CD4-positive, alpha-beta T cell treated with Interferon alpha-2 for 1 hour (primary cell): ENCODE measurements at places on chromosomes 5 and 9.

DNA sequence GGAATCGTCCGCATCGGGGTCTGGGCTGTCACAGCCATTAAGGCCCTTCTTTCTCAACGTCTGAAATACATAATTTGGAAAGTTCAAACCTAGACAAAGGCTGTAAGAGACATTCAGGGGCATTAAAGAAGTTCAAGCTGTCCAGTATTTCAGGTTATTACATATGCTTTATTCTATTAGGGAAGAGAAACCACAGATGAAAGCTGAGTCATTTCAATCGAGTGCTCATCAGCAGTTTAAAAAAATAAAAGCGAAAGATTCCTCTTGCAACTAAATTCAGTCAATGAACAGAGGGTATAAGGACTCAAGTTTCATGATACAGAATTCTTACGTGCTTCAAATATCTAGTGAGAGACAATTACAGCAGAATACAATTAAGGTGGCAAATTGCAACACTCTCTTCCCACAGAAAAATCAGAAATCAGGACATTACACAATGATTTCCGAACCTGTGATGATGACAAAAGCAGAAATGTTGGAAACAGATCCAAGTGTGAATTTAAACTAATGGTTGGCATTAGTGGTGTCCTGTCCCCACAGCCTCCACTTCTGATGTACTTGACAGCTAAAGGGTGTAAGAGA, 121.6 kb downstream of the MEF2C start:
- DNase-seq = no peak

- DNase-seq = no peak
Measured at GRCh38 chr9:107361816-107362215, 78.7 kb downstream of the RAD23B start.

GRCh38 chr9:34380034-34380510, 3.4 kb upstream of the MYORG start:
- DNase-seq = no peak

DNA sequence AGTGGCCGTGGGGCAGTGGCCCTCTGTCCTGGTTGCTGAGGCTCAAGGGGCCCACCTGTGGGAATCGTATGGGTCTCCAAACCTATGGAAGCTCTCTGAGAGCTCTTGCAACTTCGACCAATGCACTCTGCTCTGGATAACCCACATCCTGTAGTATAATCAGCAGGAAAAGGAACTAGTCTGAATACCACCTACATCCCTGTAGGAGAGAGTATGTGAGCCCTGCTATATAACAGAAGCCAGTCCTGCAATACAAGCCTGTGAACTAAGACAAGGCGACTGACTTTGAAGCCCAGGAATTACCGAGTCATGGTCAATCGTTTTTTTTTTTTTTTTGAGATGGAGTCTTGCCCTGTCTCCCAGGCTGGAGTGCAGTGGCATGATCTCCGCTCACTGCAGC, 29.8 kb upstream of the BICD2 start:
- no peak for DNase-seq

- DNase-seq = no peak
Measured at GRCh38 chr9:37818849-37819248, 18.3 kb downstream of the DCAF10 start.

- no peak for DNase-seq
Measured at GRCh38 chr9:98765256-98765655, 31.1 kb downstream of the ANKS6 start.

GRCh38 chr9:13629067-13629466, 349.6 kb upstream of the MPDZ start:
- no peak for DNase-seq

- no peak for DNase-seq
Measured at GRCh38 chr9:113737517-113738271, 138.4 kb upstream of the ZNF618 start.

DNA sequence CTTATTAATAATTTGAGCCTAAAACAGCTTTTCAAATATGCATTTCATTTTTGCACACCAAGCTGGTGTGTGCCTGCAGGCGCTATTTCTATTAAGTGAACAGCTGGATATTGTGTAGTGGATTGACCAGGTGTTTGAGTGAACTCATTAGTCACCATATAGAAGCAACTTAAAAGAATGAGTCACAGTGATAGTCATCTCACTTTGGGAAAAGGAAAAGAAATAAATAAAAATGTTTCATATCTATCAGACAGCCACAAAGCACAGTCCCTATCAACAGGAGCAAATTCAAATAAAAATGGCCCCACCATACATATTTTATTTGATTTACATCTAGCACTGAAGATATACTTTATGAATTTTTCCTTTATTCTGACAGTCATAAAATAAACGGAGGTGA, 456.5 kb upstream of the CDH9 start:
- no peak for DNase-seq

GRCh38 chr5:80097451-80097850, 62.3 kb downstream of the THBS4 start:
- DNase-seq = no peak

- no peak for DNase-seq
Measured at GRCh38 chr9:87667164-87667738, 58.7 kb upstream of the CTSL start.

DNA sequence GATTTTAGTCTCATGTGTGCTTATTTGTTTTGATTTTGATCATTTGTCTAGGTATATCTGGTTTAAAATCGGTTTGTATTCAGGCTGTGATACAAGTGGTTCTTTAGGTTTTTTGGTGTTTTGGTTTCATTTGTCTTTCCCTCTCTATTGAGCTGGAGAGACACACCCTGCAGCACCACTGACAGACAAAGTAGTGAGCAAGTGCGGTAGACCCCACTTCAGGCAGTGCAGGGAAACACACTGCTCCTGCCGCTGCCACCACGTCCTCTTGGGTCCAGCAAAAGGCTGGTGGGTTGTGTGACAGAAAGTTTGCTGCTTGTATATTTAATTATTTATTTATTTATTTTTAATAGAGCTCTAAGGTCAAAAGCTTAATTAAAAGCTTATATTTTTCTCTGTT, 801.0 kb downstream of the NR2F1-AS1 start:
- no peak for DNase-seq

GRCh38 chr5:152061095-152061494, 136.4 kb upstream of the GLRA1 start:
- no peak for DNase-seq

GRCh38 chr5:13503017-13503416, 441.5 kb downstream of the DNAH5 start:
- DNase-seq = no peak

DNA sequence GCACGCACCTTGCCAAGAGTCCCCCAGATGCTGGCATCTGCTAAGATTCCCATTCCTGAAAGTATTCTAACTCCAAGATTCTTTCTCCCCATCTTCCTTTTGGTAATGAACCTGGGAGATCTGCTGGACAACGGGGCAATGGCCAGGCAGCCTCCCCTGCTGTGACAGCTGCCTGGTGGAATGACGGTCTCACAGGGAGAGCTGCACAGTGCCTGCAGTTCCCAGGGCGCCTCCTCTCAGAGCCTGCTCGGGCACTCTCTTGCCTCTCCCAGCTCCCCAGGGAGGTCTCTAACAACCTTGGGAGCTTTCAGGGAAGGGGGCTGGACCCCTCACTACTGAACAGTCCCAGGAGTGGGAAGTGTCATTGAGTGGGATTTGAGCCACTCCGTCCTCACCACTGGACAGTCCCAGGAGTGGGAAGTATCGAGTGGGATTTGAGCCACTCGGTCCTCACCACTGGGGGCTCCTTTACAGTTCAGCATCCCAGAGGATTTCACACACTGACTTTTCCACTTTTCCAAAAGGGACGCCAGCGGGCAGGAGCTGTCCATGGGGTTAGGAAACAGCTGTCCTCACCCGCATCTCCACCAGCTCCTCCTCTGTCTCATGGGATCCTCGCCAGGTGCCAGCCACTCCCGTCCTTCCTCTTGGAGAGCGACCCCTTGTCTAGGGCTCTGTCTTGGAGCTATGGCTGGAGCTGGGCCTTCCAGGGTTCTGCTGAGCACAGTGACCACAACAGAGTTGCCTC, 65.7 kb downstream of the ADAMTS2 start:
- no peak for DNase-seq

DNA sequence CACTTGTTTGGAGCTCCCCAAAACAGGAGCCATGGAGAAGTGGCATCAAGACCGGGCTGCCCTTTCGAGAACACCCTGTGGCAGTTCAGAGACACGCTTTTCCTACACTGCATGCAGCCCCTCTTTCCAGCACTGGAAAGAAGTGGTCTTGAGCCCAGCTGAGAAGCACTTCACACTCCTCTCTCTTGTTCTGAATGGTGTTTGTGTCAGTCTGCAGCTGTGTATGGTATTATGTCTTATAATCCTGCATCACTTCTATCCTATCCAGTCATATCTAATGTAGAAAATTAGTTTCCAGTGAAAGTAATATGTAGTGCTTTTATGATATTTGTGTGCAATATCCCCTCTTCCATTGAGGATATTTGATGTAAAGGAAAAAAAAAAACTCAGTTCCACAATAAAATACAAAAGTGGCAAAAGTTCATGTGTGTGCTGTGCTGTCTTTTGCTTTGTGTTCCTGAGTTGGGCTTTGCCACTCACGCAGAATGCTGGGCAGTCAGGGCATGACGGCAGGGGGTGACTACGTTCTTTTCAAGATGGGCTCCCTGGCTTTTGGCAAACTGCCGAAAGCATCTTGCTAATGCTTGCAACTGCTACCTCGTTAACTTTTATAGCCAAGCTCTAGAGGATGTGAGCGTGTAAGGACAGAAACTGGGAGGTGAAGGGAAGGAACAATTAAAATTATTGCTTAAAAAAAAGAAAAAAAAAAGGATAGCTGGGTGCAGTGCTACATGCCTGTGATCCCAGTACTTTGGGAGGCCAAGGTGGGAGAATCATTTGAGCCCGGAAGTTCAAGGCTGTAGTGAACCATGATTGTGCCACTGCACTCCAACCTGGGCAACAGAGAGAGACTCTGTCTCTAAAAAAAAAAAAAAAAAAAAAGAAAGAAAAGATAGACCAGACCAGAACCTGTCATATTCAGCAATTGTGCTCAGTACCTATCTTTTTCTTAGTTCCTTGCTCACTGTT, 102.2 kb downstream of the MAP1B start:
- DNase-seq = no peak

DNA sequence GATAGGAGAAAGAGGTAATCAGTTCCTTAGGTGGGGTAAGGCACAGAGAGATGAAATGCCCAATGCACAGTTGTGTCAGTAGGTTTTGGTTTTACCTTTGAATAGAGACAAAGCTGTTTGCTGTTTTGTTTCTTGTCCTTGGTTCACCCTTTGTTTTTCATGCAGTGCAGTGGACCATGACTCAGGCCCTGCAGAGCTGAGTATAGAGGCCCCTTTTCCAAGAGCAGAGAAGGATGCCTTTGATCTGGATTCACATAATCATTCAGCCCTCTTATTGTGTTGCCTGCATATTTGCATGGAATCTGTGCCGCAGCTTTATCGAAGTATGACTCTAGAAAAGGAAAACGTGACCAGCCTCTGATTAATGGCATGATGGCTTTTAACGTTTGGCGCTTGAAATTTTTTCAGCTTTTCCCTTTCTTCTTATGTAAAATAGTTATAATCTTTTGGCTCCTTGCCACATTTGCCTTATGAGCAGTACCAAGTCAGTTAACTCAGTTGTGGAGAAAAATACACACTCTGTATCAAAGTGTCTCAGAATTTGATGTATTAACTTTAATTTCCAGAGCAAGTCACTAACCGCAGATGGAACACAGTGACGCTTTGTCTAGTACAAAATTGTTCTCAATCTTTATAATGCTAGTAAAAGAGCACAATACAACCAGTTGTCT, 197.6 kb downstream of the KDM4C start:
- DNase-seq = no peak

GRCh38 chr9:73923796-73924195, 573.3 kb upstream of the RORB start:
- no peak for DNase-seq

- DNase-seq = no peak
Measured at GRCh38 chr9:134123764-134124128, 12.1 kb upstream of the WDR5 start.

DNA sequence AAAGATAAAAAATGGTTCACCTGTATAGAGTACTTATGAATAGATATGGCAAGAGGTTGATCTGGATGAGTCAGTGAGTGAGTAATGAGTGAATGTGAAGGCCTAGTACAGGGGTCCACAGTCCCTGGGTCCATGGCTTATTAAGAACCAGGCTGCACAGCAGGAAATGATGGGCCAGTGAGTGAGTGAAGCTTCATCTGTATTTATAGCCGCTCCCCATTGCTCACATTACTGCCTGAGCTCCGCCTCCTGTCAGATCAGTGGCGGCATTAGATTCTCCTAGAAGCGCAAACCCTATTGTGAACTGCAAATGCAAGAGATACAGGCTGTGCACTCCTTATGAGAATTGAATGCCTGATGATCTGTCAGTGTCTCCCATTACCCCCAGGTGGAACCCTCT, 307.7 kb upstream of the ZNF608 start:
- no peak for DNase-seq

GRCh38 chr5:165066751-165067385, 1561.4 kb downstream of the MAT2B start:
- DNase-seq = no peak

DNA sequence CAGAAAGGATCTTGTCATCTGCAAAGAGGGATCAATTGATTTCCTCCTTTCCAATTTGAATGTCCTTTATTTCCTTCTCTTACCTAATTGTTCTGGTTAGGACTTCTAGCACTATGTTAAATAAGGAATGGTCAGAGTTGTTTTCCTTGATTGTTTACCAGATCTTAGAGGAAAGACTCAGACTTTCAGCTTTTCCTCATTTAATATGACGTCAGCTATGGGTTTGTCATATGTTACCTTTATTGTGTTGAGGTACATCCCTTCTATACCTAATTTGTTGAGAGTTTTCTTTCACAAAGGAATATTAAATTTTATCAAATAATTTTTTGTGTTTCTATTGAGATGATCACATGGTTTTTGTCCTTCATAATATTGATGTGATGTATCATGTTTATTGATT, 656.5 kb upstream of the GRAMD2B start:
- DNase-seq = no peak

DNA sequence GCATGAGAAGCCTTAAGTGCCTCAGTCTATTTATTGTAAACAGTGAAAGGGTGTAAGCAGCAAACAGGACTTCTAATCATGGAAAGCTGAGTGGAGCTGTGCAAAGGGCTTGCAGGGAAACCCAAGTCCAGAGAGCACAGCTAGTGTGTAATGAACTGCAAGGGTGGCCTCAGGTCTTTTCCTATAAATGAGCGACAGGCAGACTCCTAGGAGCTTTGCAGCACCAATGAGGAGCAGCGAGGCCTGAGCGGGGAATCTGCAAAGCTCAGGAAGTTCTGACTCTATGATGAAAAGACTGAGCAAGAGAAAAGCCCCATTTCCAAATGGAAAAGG, 250.1 kb upstream of the MAP3K1 start:
- DNase-seq = no peak

DNA sequence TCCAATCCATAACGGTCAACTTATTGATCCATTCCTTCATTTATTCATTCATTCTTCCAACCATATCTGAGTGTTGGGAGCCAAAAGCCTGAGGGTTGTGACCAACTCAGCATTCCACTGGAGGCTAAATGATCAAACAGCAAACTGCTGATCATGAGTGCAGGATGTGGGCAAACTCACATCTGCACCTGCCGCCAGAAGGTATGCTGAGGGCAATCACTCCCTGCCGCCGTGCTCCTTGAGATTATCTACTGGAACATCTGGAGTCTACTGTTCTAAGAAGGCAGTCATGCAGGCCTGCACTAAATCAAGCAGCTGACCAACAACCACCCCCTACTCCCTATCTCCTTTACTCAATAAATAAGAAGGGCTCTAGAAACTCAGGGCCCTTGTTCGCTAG, 184.0 kb downstream of the TTLL11 start:
- DNase-seq = no peak

- no peak for DNase-seq
Measured at GRCh38 chr9:130759738-130760137, 66.2 kb downstream of the EXOSC2 start.
